ENCODE measurements at places on chromosomes 2 and 18. TPM values are rescaled to one million over a fixed set of nuclear protein-coding genes. Genes with fewer than 3 reads are reported as not detected.

DNA sequence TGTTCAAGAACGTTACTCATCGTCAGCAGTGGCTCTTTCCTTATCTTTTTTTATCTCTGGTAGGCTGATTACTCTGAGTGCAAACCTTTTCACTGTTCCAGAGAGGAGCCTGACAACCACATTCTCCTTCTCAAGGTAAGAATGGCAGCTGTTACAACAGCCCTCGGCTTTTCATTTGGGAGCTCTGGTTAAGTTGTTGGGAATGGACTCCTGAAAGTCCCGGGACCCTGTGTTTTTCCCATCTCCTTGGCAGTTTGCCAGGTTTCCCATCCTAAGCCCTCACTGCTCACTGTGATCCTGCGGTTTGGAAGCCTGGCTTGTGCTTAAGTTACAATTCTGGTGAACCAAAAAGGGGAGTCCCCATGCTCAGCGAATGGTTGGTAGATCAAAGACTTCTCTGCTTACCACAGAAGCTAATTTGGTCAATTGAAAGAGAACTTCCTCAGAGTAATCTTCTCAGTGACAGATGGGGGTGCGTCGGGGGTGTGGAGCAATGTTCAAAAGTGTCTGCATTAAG, 122.3 kb downstream of the LYPD6B start:
- DNase-seq = no peak

GRCh38 chr2:176085861-176086771, 2.4 kb upstream of the EVX2 start:
- no peak for DNase-seq

DNA sequence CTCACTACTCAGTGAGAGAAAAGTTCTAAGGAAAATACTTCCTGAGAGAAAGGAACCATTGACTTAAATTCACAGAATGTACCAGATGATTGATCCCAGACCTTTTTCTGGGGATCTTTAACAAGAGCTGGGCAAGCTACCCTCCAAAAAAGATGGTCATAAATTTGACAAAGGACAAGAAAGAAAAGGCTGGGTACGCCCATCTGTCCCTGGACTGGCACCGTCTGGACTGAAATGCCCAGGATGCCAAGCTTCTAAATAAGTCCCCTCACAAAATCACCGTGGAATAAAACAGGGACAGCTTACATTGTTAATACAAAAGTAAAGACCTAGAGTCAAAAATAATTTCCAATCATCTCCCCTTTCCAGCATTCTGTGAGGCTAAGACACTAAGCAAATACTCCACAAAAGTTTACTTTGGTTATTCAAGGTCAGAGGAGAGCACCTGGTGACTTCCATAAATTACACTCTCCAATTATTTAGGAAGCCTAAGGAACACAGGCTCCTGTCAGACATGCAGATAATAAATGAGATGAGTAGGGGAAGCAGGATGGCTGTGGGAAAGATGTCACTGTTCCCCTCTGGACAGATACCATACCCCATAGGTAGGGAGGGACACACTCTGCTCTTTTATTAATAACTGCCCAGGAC, 69.9 kb downstream of the UXS1 start:
- no peak for DNase-seq

Gene IL1RL2
- 0.20 TPM for total RNA-seq

DNA sequence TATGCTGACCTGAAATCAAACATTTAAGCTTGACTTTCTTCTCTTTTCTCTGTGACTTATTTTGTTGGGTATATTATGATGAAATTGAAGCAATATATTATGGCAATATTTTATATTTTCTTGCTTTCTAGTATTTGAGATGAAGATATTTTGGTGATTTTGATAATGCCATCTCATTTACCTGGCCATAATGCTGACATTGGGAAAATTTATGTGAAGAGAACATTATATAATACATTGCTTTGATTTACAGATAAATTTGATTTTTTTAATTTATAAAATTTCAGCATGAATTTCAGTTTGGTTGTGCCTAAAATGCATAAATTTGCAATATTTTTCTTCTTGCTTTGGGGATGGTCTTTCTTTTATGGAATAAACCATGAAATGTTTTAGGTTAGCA, 1413.7 kb upstream of the TMEFF2 start:
- no peak for DNase-seq

DNA sequence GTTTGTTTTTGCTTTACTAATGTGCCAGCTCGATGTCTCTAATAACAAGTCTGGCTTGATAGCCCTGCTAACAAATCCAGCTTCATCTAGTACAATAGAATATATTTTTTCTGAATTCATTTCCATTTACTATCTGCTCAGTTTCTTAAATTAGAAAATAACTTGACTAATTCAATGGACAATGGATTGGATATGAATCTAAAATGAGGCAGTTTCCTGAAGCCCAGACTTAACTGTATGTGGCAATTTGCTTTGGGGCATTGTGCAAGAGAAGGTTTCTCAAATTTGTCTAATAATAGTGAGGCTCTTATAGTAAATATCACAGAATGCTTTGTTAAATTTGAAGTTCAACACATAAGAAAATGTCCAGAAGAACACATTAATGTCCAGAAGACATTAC, 25.8 kb downstream of the CALCRL start:
- DNase-seq = no peak

- no peak for DNase-seq
Observed at GRCh38 chr2:106339609-106340008, 128.6 kb downstream of the RGPD3 start.

DNA sequence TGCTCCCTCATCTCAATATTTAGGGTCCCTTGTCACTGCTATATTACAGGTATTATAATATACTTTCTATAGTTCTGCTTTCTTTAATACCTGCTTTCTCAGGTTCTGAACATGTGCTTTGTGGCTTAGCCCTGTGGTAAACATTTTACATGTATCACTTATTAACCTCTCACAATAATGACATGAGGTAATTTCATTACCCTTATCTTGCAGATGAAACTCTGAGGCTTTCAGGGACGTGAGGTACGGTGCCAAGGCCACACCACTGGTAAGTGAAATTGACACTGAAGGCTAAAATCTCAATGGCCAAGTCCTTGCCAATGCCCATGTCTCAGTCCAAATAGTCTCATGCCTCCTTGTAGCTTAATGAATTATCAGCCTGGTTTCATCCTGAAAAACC, 21.7 kb downstream of the LINC00305 start:
- DNase-seq = no peak

DNA sequence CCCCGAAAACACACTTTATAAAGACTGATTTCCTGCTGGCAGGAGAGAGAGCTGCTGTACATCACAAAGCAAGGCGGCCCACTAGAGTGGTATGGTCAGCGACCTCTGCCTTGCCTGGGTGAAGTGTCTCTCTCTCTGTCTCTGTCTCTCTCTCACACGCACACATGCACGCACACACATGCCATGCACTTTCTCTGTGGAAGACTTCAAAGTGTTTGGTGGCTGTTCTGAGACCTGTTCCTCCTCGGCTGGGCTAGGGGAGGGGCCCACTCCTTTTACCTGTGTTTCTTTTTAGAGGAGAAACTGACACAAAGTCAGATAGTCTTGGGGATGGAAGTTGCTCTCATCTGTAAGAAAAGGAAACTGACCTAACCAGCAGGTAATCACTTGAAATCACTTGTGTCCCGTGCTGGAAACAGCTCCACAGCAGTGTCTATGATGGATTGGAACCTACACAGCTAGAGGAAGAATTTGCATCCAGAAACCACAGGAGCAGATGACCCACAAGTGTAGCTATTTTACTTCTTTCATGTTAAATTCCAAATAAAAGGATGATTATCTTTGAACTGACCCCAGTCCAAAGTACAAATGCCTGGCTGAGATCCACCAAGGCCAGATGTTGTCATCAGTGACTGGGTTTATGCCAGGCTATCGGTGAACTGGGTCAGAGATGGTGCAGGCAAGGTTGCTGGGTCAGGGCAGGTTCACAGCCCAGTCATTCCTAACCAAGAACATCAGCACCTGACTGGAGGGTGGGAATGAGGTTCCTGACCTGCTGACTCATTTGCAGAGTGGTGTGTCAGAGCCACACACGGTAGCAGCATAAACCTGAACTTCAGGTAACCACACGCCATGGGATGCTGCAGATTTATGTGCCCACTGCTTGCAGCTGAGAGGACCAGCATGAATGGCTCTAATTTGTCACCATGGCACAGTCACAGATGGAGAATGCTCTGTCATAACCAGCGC, 63.0 kb downstream of the NPAS2 start:
- no peak for DNase-seq

Gene ACSL3
- 167 TPM for total RNA-seq

- no peak for DNase-seq
Observed at GRCh38 chr2:219663116-219663762, 35.8 kb downstream of the SLC4A3 start.

Gene IL36B
- total RNA-seq = not detected

DNA sequence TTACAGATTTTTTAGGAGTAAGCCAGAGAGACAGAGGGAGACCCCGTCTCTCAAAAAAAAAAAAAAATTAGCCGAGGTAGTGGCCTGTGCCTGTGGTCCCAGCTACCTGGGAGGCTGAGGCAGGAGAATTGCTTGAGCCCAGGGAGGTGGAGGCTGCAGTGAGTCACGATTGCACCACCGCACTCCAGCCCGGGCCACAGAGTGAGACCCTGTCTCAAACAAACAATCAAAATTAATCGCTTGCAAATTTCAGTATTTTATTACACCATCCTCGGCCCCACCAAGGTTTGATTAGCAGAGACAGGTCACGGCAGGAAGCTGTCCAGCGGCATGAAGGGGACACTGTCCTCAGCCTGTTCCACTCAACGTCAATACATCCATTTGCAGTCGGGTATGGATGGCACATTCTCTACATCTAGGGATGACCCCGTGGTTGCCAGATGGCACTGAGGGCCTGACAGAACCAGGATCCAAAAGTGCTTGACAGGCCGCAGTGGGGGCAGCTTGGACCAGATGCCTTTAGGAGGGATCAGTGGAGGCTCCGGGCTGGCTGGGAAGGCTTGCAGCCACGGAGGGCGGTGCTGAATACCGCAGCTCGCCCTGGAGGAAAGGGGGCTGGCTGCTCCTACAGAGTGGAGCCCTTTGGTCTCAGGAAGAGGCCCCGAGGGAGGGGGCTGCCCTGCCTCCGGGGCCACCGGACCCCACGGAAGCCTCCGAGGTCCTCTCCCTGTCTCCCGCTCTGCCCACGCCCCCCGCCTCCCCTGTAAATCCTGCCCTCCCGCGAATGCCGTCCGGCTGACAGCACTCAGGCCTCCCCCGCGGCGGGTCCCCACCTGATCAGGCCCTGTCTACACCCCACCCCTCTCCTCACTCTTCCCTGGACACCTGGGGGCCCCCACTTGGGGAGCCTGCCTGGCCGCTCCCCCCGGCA, 13.1 kb downstream of the ASPRV1 start:
- no peak for DNase-seq

GRCh38 chr2:142871396-142871795, 6.1 kb upstream of the KYNU start:
- DNase-seq = no peak

- DNase-seq = no peak
Observed at GRCh38 chr18:73742957-73743356, 404.7 kb downstream of the FBXO15 start.

Gene OBSL1
- total RNA-seq = 15.6 TPM

DNA sequence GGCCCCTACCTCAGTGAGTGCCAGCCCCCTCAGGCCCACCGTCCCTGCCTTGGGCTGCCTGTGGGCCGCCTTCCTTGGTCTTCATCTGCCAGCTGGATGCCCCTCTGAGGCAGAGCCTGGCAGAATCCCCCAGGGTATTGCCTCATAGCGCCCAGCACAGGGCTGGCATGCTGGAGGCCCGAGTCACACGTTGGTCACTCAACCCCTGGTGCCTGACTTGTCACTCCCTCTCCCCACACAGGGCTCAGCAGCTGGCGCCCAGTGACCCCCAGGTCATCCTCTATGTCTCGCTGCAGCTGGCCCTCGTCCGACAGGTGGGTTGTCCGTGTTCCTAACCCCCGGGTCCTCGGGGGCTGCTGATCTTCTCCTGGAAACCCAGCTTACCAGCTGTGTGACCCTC, 108.4 kb upstream of the MCFD2 start:
- DNase-seq = no peak

Gene FAM237A
- total RNA-seq = not detected

- peak; percentile 75 for DNase-seq
Observed at GRCh38 chr2:43158259-43158880, 68.0 kb downstream of the ZFP36L2 start.

- no peak for DNase-seq
Observed at GRCh38 chr2:88834866-88835265, 143.4 kb downstream of the RPIA start.

Gene CFC1
- total RNA-seq = not detected

GRCh38 chr18:35478520-35479435, 19.0 kb downstream of the INO80C start:
- DNase-seq = no peak

GRCh38 chr2:40208463-40208862, 243.4 kb downstream of the SLC8A1 start:
- no peak for DNase-seq

Gene CIB4
- total RNA-seq = not detected

Gene DLX1
- total RNA-seq = 0.07 TPM

GRCh38 chr2:134108113-134108512, 145.8 kb upstream of the MGAT5 start:
- no peak for DNase-seq

Gene CDH2
- 36.5 TPM for total RNA-seq

Gene KRTCAP3
- not detected for total RNA-seq

DNA sequence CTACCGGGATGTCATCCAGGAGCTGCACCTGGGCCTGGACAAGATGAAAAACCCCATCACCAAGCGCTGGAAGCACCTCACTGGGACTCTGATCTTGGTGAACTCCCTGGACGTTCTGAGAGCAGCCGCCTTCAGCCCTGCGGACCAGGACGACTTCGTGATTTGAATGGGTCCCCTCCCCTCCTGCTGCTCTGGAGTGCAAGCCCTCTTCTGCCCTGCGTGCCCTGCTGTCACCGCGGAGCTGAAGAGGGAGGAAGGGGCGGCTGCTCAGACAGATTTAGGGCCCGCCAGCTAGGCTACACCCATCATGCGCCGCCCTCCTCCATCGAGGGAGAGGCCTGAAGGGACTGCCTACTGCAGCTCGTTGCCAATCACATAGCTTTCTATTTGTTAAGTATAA, 101.8 kb downstream of the SH3BP4 start:
- DNase-seq = no peak

DNA sequence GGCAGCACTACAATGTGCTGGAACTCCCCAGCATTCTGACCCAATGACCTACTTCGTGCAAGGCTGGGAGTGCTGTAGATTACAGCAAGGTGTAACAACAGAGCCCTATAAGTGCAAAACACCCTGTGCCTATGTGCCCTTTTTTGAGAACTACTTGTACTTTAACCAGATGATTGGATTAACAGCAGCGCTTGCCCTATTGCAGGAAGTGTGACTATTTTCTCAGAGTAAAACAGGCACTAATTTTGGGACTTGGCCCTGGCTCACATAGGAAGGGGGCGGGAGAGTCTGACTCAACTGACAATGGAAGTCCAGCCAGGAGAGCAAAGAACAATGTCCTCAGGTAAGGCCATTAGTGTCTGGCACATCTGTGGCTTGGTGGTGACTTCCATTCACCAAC, 35.6 kb upstream of the RNF125 start:
- no peak for DNase-seq
